ENCODE measurements at places on chromosomes 5 and 9. TPM values are rescaled to one million over a fixed set of nuclear protein-coding genes. Genes with fewer than 3 reads are reported as not detected.

- DNase-seq = no peak
Measured at GRCh38 chr5:82274343-82275211, 3.6 kb downstream of the RPS23 start.

- DNase-seq = no peak
Measured at GRCh38 chr9:76395381-76395780, 1.2 kb upstream of the RFK start.

- DNase-seq = no peak
Measured at GRCh38 chr5:157607371-157608161, 32.0 kb upstream of the ADAM19 start.

DNA sequence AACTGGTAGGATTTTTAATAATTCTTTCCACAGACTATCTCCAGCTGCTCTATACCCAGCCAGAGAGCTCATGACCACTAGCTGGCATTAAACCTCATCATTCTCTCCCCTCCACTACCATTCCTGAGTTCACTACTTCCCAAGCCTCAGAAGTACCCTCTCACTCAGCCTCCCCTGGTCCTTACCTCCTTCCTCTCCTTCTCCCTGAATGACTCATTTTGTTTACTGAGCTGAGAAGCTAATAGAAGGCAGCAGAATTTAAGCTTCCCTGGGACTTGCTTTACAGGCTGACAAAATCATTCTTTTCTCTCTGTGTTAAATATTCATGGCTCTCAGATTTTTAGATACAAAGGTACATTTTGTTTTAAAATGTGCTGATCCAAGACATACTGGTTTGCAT lies 305.4 kb downstream of the TLR4 start:
- DNase-seq = no peak

ALAD gene
- 35.3 TPM for total RNA-seq

DNA sequence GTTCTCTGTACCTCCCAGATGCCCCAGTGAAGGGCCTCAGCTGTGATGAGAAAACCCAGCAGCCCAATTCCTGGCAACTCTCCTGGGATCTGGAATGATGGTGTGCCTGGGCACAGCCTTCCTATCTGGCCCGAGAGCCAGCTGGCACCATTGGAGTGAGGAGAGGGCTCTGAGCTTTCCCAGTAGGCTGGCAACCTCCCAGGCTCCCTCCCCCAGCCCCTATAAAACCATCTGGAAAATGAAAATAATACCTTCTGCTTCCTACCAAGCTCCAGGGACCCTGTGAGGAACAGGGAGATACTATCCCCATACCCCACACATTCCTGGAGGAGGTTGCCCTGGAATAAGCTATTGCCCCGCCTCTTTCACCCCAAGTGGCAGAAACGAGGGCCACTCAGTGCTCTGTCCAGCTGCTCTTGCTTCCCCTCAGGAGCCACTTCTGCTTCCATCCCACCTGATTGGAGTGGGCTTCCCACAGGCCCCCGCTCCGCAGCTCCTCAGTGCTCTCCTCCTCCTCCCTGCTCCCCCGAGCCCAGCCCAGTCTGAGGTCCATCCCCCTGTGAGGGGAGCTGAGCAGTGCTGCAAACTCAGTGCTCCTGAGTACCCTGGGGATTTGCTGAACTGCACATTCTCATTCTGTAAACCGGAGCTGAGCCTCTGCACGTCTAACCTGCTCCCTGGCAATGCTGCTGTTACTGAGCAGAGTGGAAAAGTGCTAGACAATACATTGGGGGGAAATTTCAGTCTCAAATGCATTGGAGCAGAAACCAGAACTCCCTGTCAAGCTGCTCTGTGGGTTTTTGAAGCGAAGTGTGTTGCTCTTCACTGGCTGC lies 74.7 kb downstream of the THBS4 start:
- no peak for DNase-seq

DNA sequence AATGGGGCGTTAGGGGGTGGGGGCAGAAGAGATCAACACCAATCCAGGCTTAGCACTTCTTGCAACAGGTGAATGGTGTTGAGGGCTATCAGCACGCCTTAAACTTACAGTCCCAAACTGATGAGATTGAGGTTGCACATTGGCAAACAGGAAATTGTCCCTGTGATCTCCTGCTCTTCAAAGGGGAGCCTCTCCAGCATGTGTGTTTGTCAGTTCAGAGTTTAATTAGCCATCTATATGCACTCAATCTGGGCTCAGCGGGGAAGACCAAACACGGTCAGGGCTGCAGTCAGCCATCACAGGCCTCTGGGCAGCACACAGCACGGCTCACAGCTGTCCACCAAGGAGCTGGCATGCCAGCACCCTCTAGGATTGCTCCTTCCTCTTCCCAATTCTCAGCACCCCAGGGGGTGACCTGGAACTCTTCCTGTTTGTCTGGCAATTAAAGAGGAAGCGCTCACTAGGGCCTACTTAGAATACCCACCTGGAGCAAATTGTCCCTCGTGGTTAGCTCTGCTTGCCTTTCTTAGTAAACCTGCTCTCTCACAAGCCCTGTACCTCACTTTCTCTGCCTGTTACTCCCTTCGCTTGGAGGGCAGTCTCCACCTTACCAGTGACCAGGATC lies 217.4 kb downstream of the SLIT3 start:
- no peak for DNase-seq

GRCh38 chr5:121251954-121252353 lies 599.7 kb upstream of the FTMT start:
- DNase-seq = no peak

- no peak for DNase-seq
Measured at GRCh38 chr9:99753436-99753835, 68.2 kb upstream of the NR4A3 start.
